ENCODE measurements at places on chromosomes 13 and 19.
A peak's percentile ranks its signal among the peaks of the same experiment; 100 is the strongest.

GRCh38 chr13:28637714-28638355 is 21.1 kb upstream of the POMP start:
- no peak for DNase-seq

GRCh38 chr13:98632961-98633360 is 56.1 kb upstream of the STK24 start:
- no peak for DNase-seq

DNA sequence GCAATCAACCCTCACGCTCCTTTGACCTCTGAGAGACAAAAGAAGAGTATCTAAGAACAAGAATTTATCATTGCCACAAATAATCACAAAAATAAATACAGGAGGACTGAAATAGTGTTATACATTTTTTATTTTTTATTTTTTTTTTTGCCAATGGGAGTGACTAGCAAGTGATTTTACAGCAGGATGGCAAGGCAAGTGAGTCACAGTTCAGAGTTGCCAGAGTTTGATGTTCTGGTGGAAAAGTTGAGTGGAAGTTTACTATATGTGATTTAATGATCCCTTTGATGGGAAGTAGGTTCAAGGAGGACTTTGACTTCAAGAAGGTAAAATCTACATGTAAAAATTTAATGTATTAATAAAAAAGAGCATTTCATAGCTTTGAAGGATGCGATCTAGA is 2691.4 kb downstream of the PCDH9 start:
- DNase-seq: no peak

GRCh38 chr13:50626101-50626547 is 217.4 kb downstream of the DLEU7 start:
- DNase-seq: no peak

DNA sequence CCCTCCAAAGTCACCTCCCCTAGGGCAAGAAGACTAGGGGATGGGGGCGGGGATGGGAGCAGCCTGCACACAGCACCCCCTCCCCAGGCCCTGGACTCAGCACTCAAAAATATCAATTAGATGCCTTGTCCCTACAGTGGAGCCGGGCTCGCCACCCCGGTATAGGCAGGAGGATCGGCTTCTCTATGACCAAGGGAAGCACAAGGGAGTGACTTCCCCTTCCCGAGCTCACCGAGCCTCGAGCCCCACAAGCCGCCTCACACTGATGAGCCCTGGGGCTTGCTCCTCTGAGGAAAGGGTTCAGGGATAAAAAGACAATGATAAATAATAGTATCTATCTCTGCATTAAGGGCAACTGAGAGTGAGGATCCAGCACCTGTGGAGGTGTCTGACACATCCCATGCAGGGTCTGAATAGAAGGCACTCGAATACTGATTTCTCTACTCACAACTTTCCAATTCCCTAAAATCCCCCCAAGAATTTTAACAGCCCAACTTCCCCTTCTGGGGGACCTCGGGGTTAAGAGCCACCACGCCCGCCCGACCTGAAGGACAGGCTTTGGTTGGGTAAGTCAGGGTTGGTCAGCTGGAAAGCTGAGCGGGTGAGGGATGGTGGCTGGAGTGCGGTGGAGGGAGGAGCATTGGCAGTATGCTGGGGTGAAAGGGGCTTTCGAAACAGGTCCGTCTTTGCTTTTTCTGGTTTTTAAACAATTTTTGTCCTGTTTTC is 51.3 kb downstream of the STK24 start:
- no peak for DNase-seq

- DNase-seq: no peak
Observed at GRCh38 chr13:24135674-24136300, 24.7 kb upstream of the SPATA13 start.

DNA sequence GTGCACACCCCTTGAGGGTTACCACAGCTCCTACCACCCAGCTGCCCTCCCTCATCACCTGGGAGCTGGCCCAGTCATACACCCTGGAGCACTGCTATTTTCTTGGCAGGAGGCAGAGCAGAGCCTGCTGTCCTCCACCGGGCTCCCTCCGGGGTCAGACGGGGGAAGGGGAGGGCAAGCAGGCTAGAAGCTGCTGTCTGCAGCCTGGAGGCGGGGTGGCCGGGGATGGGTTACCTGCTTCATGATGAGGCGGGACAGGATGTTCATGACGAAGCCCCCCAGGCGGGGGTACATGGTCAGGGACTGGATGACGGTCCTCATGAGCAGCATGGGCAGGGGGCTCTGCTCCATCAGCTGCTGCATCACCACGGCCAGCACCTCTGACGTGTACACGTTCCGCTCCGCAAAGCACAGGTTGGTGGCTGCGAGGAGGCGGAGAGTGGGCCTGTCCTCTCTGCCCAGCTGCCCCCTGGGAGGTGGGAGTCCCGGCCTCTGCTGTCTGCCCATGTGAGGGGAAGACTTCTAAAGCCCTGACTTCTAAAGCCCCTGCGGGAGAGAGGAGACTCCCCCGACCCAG is 2.7 kb upstream of the RSPH6A start:
- no peak for DNase-seq

GRCh38 chr19:31054430-31054829 is 294.8 kb downstream of the TSHZ3 start:
- DNase-seq: no peak

DNA sequence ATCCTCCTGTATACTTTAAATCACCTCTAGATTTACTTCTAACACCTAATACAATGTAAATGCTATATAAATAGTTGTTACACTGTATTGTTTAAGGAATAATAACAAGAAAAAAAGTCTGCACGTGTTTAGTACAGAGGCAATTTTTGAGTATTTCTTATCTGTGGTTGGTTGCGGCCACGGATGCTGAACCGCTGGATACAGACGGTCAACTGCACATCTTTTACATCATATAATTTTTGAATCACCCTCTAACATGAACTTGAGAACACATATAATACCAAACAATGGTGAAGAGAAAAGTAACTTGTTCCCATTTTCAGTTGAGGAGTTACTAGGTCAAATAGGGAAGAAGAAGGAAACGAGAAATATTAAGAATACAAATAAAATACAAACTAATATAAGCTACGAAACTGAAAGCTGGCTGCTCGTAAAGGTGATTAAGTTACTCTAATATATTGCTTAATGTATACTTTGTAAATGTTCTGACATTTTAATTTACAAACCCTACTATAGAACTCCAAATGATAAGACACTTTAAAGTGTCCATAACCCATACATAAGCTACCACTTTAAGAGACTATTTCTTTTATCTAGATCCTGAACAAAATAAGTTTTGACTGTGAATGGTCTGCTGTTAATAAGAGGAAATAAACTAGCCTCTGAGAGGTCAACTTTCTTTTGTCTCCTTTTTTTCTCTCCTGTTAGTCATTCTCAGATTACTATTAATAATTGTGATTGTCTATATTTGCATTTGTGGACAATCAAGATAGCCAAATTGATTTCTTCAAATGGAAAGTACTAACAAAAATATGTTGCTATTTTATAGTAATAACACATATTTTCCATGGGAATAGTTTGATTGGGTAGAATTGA is 457.4 kb downstream of the DIAPH3 start:
- no peak for DNase-seq

DNA sequence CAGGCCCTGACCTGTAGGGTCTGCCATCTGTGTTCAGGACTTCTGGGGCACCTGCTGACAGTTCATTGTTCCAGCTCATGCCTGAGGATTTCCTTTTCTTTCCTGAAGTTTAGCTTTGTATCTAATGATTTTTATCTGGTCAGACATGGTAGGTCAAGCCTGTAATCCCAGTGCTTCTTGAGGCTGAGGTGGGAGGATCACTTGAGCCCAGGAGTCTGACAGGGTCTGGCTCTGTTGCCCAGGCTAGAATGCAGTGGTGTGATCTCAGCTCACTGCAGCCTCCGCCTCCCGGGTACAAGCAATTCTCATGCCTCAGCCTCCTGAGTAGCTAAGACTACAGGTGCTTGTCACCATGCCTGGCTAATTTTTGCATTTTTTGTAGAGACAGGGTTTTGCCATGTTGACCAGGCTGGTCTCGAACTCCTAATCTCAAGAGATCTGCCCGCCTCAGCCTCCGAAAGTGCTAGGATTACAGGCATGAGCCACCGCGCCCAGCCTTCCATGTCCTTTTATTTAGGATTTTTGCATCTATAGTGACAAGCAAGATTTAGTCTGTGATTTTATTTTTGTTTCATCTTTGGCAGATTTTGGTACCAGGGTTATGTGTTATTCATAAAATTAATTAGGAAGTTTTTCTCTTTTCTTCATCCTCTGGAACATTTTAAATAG is 33.2 kb downstream of the CHST8 start:
- no peak for DNase-seq

DNA sequence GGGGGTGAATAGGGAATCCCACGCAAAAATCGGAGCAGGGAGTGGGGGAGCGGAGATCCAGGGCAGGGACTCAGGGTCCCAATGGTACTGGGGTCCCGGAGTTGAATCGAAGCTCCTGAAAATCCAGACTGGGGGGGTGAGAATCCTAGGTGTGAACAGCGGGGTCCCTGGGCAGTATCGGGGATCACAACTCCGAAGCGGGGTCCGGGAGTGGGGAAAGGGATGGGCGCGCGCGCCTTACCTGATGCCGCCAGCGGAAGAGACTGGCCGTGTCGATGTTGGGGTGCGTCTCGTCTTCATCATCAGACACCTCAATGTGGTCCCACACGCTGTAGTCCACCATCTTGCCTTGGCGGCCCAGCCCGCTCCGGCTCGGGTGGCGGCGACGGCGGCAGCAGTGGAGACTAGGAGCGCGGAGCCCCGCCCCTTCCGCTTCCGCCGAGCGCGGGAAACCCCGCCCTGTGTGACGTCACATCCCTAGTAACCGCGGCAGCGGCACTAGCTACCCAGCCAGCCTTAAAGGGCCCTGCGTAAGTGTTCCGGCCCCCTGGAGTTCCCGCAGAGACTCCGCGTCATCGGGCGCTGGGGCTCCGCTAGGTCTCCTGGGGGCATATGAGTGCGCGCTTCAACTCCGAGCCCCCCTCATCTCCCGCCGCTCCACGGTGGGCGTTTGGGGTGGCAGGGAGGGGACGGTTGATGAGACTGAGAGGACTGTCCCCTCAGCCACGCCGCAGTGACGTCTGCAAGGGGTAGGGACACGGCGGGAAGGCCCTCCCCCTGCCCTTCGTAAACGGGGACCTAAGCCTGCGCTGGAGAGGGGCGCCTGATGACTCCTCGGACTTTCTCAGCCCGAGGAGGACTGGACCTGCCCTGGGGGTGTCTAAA is at the start of gene CDC37:
Gene CDC37 (minus strand): TSS at position 406 of the 885 bp plus-strand sequence. CDS start 63 bp downstream, at position 343.
- peak; percentile 93 for DNase-seq

GRCh38 chr13:110540871-110541525 is 20.5 kb downstream of the RAB20 start:
- DNase-seq: no peak

- no peak for DNase-seq
Observed at GRCh38 chr13:93853912-93854311, 625.6 kb downstream of the DCT start.

GRCh38 chr13:39296193-39296592 is 257.9 kb downstream of the NHLRC3 start:
- no peak for DNase-seq

DNA sequence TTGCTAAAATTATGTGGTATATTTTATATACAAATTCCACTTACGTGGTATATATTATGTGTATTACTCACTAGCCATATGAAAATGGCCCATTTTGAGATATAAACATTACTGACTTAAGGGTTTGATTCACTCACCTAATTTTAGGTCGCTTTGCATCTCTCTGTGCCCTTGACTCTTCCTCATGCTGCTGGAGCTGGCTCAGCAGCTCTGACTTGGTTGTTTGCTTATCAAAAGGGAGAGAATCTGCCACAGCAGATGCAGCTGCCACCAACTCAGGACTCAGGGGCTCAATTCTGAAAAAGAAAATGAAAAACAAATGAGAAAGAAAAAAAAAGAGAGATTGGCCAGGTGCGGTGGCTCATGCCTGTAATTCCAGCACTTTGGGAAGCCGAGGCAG is 12.2 kb downstream of the MRPS31 start:
- no peak for DNase-seq

DNA sequence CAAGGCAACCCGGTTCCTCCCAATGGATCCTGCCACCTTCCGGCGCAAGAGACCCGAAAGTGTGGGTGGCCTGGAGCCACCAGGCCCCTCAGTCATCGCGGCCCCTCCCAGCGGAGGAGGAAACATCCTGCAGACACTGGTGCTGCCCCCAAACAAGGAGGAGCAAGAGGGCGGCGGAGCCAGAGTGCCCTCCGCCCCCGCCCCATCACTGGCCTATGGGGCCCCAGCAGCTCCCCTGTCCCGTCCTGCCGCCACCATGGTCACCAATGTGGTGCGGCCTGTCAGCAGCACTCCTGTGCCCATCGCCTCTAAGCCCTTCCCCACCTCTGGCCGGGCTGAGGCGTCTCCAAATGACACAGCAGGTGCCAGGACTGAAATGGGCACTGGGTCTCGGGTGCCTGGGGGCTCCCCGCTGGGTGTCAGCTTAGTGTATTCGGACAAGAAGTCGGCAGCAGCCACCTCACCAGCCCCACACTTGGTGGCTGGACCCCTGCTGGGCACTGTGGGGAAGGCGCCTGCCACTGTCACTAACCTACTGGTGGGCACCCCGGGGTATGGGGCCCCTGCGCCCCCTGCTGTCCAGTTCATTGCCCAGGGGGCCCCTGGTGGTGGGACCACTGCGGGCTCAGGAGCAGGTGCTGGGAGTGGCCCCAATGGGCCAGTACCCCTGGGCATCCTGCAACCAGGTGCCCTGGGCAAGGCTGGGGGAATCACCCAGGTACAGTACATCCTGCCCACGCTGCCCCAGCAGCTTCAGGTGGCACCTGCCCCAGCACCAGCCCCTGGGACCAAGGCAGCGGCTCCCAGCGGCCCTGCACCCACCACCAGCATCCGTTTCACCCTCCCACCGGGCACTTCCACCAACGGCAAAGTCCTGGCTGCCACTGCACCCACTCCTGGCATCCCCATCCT is 11.2 kb upstream of the PRR19 start:
- no peak for DNase-seq

DNA sequence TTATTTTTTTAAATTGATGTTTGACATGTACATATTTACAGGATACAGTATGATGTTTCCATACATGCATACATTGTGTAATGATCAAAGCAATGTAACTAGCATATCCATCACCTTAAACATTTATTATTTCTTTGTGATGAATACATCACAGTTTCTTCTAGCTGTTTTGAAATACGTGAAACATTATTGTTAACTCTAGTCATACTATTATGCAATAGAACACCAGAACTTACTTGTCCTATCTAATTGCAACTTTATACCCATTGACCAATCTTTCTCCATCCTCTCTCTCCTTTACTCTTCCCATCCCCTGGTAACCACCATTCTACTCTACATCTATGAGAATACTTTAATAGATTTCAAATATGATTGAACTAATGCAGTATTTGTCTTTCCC is 1942.7 kb downstream of the PCDH9 start:
- no peak for DNase-seq

- no peak for DNase-seq
Observed at GRCh38 chr13:51958217-51958547, 53.1 kb downstream of the ATP7B start.

DNA sequence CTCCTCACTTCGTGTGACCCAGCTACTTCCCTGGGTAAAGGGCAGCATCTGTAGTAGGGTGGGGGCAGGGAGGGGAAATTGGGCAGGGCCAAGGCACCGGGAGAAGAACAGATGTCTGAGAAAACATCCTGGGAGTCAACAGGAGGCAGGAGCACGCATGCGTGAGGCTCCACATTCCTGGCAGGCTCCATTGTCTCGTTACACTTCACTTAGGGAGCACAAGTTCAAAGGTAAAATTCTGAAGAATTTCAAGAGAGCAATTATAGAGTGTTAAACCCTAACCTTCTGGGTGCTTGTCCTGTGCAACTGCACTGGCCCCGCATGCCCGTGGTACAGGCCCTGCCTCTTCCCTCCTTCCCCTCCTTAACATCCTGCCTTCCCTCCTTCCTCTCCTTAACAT is 79.6 kb upstream of the POMP start:
- no peak for DNase-seq
